ENCODE measurements at places on chromosomes 6 and 20.

GRCh38 chr6:9250852-9251251 lies 815.5 kb upstream of the SLC35B3 start:
- no peak for DNase-seq

DNA sequence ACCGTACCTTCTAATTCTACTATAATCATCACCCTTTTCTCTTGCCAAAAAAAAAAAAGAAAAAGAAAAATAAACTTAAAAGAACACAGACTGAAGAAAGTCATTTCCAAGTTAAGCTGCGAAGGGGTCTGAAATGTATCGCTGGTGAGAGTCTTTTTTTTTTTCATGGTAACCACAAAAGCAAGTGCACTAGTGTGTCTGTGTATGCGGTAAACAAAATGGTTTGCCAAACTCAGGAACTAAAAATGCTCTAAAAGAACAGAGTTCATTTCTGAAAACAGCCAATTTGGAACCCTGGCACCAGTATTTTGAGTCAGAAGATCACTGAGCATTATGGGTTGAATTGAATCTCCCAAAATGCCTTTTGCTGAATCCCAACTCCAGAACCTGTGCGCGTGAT lies 46.6 kb downstream of the CDH4 start:
- no peak for DNase-seq

DNA sequence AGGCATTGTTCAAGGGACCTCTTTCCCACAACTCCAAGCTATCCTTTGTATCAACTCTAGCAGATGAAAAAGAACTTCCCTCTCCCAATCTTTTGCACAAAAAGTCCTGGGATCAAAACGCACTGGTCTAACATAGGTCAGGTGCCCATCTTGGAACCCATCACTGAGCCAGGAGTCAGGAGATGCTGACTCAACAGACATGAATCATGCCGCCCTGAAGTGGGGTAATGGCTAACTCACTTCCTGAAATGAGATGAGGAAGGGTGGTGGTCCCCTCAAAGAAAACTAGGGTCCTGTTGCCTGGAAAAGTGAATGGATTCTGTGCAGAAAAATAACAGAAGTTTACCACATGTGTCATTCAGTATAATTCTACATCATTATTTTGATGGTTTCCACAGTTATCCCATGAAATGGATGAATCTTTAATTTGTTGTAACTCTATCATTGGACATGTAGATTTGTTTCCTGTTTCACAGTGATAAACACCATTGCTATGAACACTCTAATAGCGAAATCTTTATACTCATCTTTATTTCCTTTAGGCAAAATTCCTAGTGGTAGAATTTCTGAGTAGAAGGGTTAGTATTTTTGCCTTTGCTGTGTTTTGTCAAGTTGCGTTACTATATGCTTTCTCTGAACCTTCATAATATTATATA lies 151.3 kb downstream of the SLC16A10 start:
- no peak for DNase-seq

DNA sequence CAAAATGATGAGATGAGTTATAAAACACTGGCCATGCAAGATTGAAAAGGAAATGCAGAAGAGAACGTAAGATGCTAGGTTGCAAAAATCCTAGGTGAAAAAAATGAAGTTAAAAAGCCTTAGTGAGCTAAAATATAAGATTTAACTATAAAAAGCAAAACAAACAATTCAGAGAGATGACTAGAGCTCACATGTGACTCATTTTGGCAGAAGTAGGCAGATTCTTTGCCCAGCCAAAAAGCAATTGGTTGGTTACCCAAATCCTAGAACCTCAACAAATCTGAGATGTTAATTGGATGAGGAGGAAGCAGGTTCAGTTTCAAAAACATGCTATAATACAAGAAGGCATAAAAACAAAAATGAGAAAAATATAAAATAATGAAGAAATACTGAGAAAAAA lies 249.1 kb downstream of the OGFRL1 start:
- no peak for DNase-seq

DNA sequence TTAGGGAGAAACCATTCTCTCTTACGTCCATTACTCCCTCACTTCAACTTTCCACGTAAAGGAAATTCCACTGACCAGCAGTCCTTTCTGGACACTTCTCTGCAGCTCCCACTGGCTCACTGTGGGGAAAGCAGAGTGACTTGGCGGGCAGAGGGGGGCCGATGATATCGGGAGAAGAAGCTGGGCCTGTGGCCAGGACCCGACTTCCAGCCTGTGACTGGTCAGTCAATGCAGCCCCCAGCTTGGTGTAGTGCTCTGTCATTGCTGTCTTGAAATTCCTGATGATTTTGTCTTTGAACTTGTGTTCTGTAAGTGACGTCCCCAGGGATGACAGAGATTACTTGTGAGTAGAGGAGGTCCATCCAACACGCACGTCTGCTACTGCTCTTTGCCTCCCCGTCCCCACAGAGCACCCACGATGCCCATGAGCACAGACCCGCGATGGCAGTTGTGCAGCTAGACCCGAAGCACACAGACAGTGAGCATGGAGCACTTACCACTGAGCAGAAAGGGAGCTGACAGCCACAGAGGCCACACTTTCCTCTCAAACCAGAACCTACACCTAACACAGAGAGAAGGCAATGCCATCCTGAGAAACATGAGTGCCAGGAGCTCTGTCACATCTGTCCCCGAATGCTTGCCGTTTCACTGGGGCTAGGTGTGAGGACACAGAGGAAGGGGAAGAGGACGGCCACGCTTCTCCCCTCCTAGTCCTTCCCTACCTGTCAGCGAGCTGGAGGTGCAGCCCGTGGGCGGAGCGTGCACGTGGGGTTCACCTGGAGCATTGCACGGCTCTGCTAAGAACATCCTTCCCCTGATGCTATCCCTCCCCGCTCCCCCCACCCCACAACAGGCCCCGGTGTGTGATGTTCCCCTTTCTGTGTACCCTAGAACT lies 25.7 kb downstream of the DACT2 start:
- no peak for DNase-seq

- peak; percentile 13 for DNase-seq
These were observed 29.4 kb downstream of the SDCBP2 start for GRCh38 chr20:1299522-1299921.

GRCh38 chr6:9403736-9404135 lies 968.4 kb upstream of the SLC35B3 start:
- DNase-seq: no peak

GRCh38 chr6:105587349-105588122 lies 184.7 kb upstream of the PREP start:
- DNase-seq: no peak

GRCh38 chr6:11987386-11987785 lies 24.7 kb upstream of the HIVEP1 start:
- DNase-seq: no peak

DNA sequence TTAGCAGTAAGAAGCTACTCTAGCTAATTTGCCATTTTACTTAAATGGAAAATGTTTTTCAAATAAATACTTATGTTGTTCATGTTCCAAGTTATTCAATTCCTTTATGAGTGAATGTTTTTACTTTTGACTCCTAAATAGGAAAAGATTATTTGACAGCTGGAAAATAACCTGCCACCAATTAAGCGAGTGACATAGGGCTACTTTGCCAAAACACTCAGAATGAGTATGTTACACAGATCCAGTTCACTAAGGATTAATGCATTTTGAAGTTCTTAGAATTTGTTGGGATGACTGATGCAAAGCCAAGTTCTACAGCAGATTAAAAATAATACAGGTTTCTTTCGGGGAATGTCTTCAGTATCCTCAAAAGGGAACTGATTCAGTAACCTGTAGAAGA lies 144.4 kb downstream of the ADGRG6 start:
- DNase-seq: no peak

DNA sequence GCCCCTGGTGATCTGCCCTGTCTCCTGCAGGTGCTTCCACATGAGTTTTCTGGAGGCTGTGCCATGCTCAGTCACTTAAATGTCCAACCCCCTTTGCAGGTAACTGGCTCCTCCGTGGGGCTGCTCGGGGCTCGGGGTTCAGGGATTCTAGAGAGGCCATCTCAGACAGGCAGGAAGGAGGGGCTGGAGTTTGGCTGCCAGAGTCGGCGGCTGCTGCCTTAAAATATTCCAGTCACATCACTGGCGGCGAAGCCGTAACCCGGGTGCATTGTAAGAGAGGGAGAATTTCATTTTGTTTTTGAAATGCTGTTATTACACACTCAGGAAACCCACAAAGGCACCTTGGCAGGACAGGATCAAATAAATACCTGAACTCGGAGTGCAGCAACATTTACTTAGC lies 212.9 kb upstream of the PMEPA1 start:
- DNase-seq: no peak

DNA sequence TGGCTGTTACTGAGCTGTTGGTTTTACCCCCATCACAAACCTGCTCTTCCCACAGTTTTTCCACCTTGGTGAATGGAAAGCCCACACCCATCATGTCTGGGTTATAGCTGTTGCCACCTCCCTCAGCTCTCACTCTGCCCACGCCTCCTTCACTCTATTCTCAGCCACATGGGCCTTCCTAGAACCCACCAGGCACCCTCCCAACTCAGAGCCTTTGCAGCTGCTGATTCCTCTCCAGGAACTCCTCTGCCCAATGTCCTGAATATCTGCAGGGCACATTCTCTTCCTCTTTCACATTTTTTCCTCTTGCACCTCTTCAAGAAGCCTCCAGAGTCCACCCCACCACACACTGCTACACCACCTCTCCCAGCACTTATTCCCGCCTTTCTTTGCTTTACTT lies 177.4 kb downstream of the TBXT start:
- DNase-seq: no peak

GRCh38 chr6:154951345-154952200 lies 43.5 kb upstream of the TIAM2 start:
- peak; percentile 74 for DNase-seq

DNA sequence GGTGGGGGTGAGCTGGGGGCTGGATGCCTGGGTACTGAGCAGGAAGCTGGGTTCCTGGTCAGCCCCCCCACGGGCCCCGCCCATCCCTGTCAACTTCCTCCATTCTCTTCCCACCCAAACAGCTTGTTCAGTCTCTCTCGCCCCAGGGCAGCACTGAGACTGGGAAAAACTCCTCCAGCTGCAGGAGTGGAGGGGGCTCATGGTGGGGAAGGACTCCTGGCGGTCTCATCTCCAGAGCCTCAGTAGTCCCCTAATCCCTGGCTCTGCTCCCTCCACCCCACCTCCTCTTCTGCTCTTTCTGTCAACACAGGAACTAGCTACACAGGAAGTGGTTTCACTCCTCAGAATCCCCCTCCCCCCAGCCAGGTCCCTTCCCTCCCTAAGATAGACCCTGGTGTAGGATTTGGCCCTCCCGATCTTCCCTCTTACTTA lies at the start of gene GPSM3:
Gene GPSM3 (minus strand): TSS at position 36 of the 432 bp plus-strand sequence. CDS start 130 bp downstream, outside the sequence.
- DNase-seq: peak; percentile 88

- no peak for DNase-seq
These were observed 137.9 kb upstream of the KCNG1 start for GRCh38 chr20:51160821-51161220.

DNA sequence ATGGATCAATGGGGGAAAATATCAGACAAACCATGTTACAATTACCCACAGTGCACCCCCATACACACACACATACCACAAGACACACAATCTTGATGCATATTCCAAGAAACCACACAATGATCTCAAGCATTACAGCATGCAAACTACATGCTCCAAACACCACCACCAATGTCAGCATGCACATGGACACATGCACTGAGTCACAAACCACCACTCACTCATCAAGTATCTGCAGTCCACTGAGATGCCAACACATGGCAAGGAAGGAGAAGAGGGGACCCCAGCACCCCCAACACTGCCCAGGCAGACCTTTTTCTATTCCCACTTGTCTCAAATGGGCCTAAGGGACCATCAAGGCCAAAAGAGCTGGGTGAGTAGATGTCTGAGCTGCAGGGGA lies 91.6 kb downstream of the PREX1 start:
- DNase-seq: no peak

GRCh38 chr20:63740070-63740626 lies 572 bp downstream of the SLC2A4RG start:
- DNase-seq: peak; percentile 52

DNA sequence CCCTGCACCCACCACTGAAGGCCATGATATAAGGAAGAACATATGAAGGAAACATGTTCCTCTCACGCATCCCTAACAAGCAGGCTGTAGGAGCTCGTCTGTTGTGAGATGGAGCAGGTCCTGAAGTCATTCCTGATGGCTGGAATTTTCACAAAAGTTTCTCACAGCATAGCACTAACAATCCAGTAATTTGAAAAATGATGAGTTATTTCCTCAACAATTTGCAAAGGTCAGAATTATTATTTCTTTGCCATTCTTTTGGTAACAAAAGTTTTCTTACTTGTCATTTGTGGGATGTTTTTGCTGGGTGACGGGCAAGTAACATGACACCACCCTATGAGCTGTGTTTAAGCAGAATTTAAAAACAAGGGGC lies 27.6 kb upstream of the FRMD1 start:
- no peak for DNase-seq

DNA sequence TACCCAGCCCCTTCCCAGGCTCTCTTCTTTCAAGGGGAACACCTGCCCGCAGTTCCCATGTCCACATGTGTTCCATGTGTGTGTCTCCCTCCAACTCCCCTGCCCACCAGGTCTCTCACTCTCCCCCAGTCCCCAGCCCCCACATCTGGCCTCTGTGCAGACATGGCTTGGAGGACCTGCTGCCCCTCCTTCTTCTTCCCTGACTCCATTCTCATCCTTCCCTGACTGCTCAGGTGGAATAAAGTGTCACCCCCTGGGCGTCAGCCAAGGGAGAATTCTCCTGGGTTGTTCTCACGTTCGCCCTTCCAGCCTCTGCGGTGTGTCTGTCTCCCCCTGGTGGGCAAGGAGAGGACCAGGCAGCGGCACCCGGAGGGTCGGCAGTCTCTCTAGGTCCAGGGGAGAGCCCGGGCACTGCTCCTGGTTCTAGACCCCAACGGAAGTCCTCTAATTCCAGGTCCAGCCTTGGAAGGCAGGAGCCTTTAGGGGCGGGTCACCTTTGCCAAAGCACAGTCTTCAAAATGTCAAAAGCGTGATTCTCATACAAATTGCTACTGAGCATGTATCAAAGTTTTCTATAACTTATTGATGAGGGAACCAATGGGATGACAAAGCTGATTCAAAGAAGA lies 50.5 kb downstream of the EBF4 start:
- DNase-seq: peak; percentile 16

GRCh38 chr6:141195251-141195832 lies 937.4 kb upstream of the GJE1 start:
- DNase-seq: no peak

- DNase-seq: no peak
These were observed 93.4 kb downstream of the ZMYND8 start for GRCh38 chr20:47263080-47263464.

DNA sequence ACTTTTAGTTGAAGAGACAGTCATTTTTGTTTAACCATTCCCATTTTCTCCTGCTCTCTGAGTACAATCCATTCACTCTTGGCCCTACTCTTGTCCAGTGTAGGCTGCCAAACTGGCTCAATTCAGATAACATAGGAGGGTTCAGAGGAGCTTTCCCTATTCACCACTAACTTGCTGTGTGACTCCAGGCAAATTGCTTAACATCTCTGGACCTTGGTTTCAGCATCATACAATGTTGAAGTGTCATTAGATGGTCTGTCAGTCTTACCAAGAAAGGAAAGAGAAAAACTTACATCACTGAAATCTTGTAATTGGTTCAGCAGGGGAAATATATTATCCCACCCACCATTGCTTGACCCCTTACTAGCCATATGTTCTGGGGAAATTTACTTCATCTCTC lies 171.4 kb upstream of the MCHR2 start:
- no peak for DNase-seq

Measured in HL-60 (cell line).